Activated CD4-positive, alpha-beta T cell treated with anti-CD3 and anti-CD28 coated beads, Interleukin-2, amount 50 U/mL, for 24 hours (primary cell): ENCODE measurements at places on chromosomes 5 and 9.

- DNase-seq = no peak
Measured at GRCh38 chr5:132484391-132484725, 6.2 kb downstream of the IRF1 start.

- no peak for DNase-seq
Measured at GRCh38 chr5:133819977-133820471, 148.4 kb downstream of the C5orf15 start.

DNA sequence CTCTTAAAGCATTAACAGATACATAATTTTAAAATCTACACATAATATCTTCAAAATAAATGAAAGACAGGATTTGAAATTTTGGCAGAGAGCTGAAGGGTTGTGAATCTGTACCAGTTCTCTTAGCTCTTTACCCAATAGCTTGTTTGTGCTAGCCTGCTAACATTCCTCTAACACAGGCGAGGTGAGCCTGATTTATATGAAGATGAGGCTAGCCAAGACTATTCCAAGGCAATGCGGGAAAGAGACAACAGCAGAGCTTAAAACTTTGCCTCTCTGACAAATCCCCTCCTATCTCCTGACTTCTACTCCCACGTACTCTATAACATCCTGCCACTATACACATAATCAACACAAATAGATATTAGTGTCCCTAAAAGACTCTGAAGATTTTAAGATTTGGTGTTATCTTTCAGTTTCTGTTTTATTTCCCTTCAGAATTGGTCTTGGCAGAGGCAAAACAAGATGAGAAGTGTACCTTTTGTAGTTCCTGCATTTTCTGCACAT is 745.6 kb upstream of the ZNF608 start:
- DNase-seq = no peak

DNA sequence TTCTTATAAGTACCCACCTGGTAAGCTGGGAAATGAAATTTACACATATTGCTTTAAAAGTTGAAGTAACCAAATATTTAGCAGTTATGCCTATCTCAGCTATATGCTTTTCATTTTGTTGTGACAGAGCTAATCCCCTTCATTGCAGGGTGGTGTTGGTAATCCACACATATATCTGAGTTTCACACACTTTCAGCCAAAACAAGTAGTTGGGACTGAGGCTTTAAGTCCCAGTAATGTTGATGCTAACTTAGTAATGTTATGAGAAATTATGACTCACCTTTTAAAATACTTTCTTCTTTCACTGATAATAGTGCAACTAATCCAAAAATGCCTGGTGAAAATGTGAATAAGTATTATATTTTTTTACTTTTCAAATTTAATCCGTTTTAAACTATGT is 19.2 kb upstream of the RICTOR start:
- DNase-seq = no peak

- no peak for DNase-seq
Measured at GRCh38 chr5:10479154-10479721, 37.6 kb downstream of the ROPN1L start.

GRCh38 chr5:75509956-75510355 is 1.5 kb downstream of the CERT1 start:
- DNase-seq = no peak

DNA sequence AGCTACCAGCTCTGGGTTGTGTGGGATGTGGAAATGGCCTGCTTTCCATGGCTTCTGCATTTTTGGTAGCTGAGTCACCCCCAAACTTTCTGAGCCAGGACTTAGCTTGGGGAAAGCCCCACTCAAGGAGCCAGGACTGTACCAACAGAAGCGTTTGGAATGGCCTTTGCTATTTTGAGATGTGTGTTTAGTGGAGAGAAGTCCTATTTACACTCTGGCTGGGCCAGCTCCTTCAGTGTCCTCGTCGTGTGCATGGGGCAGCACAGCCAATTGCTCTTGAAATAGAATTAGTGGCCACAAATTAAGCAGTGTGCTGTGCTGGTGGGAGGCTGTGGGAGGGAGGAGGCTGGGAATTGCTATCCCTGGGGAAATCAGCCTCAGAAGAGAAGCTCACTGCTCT is 51.6 kb downstream of the ENTREP1 start:
- no peak for DNase-seq

GRCh38 chr5:38069360-38069759 is 189.0 kb upstream of the EGFLAM start:
- no peak for DNase-seq

GRCh38 chr5:125969011-125969813 is 454.0 kb upstream of the GRAMD2B start:
- DNase-seq = no peak

GRCh38 chr5:123950701-123951581 is 439.0 kb downstream of the CSNK1G3 start:
- no peak for DNase-seq

- no peak for DNase-seq
Measured at GRCh38 chr5:16897284-16897704, 38.8 kb downstream of the MYO10 start.

- no peak for DNase-seq
Measured at GRCh38 chr9:72592502-72593403, 71.3 kb downstream of the TMC1 start.

- DNase-seq = no peak
Measured at GRCh38 chr9:86943201-86944113, 3.8 kb downstream of the GAS1 start.

DNA sequence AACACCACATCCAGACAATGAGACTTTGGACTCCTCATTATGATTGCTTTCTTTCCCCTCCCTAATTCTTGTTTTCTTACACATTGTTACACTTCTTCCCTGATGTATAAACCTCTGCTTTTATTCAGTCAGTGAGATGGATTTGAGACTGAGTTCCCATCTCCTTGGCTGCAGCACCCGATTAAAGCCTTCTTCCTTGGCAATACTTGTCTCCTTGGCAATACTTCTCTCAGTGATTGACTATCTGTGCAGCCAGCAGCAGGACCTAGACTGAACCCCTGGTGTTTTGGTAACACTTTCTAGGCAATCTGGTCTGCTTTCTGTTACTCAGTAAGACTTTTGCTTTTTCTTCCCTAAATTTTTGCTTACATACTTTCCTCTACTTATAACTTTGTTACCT is 492.8 kb upstream of the SMC2 start:
- DNase-seq = no peak

GRCh38 chr9:89455356-89455824 is 42.5 kb downstream of the SEMA4D start:
- no peak for DNase-seq

- no peak for DNase-seq
Measured at GRCh38 chr5:111676466-111676865, 80.5 kb downstream of the NREP start.

GRCh38 chr9:135158564-135158937 is 71.1 kb downstream of the OLFM1 start:
- DNase-seq = no peak

DNA sequence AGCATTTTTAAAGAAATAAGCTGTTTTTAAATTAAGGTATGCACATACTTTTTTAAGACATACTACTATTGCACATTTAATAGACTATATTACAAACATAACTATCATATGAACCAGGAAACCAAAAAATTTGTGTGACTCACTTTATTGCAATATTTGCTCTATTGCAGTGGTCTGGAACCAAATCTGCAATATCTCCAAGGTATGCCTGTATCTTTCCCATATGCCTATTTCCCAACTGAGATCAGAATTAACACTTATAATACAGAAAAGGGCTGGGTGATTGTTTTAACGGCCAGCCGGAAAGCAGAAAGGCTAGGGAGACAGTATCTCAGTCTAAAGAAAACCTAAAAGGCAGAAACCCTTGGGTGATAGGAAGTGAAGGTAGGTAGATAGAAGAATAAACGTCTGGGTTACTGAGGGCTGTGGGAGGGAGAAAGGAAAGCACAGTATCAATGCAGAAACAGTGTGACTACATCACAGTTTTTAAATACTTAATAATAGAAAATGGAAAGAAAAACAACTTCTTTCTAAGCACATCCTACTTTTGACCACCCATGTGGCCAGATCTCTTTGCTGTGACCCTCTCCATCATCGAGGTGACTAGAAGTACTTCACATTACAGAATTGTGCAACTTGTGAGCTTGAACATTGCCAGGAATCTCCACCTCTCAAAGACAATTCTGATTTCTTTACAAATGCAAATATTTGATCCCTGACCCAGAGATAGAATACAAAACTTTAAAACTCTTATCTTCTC is 126.4 kb downstream of the LPAR1 start:
- no peak for DNase-seq

GRCh38 chr9:38423973-38424843 is at the start of gene IGFBPL1:
Gene IGFBPL1 (minus strand): TSS chr9:38424454. CDS start chr9:38424424, 30 bp downstream.
- no peak for DNase-seq

GRCh38 chr9:137149363-137149762 is 10.4 kb downstream of the GRIN1 start:
- DNase-seq = no peak
